ENCODE measurements at places on chromosomes 5 and 9.

- no peak for DNase-seq
These were observed 42.5 kb upstream of the RASGRF2 start for GRCh38 chr5:80917631-80918030.

- DNase-seq = no peak
These were observed 1348.7 kb upstream of the C9orf72 start for GRCh38 chr9:28921857-28922500.

DNA sequence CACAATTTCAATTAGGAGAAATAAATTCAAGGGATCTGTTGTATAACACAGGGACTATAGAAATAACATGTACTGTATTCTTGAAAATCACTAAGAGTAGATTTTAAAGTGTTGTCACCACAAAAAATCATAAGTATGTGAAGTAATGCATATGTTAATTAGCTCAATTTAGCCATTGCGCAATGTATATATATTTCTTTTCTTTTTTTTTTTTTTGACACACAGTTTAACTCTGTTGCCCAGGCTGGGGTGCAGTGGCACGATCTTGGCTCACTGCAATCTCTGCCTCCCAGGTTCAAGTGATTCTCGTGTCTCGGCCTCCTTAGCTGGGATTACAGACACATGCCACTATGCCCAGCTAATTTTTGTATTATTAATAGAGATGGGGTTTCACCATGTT, 70.2 kb downstream of the XRCC4 start:
- DNase-seq = no peak

DNA sequence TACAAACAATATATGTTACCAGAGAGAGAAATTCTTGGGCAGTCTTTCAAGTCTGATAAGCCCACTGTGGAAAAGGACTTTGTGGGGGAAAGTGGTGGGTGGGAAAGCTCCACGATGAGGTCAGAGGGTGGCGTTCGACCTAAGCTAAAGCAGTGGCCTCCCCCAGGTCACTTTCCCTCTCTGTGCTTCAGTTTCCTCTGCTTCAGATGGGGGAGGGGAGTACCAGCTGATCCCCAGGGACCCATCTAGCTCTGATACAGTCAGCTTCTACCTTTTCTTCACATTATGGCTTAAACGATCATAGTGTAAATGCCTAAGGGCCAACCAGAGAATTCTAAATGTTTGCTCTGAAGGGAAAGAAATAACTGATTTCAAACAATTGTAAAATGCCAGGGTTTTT, 36.6 kb upstream of the ARSB start:
- DNase-seq = no peak

DNA sequence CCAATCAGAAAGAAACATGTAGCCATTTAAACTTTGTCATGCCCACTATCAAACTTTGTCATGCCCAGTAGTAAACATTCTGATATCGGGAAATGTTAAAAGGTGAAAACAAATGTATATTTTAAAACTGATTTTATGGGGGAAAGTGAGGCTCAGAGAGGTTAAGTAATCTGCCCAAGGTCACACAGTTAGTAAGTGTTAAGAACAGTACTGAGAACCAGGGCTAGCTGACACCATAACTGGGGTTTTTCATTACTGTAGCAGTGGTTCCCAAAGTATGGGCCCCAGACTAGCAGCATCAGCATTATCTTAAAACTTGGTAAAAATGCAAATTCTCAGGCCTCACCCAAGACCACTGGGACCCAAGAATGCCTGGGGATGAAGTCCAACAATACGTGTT, 9.9 kb upstream of the FRRS1L start:
- no peak for DNase-seq

GRCh38 chr9:133485531-133486260, 6.8 kb upstream of the SLC2A6 start:
- no peak for DNase-seq

DNA sequence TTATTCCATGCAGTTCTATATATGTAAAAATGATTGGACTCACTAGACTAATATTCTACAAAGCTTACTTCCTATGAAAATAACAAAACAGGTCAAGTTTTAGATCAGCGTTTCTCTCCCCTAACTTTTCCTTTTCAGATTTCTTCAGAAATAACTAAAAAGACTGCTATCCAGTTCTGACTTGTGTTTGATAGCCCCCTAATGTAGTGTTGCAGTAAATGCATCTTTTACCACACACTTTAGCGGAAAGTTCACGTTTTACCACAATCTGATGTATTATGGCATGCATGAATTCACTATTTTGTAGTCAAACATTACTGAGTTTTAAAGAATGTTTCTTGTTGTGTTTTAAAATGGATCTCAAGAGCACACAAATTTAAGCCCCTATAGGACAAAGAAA, 292.7 kb downstream of the RAB3C start:
- no peak for DNase-seq

DNA sequence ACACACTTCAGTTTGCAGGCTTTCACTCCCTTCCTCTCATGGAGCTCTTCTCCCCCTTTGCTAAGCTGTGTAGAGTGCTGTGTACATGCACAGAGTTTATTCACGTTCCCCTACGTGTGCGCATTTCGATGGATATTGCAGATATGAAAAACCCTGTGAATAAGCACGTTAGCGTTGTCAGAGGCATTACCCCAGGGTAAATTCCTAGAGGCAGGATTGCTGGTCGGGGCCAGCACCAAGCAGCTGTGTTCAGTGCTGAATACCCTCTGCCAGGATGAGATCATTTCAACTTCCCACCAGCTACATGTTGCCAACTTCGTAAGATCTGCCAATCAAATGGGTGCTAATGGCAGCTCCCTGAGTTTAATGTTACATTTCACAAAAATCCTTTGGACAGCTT, 172.3 kb upstream of the PPP1R26 start:
- no peak for DNase-seq

DNA sequence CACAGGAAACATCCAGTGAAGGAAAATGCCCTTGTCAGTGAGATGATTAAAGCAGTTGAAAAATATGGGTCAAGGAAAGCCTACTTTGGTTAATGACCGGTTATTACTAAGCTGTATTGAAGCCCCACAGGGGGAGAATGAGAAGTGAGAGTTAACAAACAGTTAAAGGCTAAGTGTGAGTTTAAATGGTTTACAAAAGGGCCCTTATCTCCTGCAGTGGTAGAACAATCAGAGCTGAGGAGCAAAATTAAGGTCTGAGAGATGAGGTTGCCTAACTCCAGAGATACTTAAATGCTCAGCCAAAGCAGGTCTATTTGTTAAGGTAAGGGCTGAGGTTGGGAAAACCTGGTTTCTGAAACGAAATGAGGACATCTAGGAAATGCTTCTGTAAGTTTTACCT, 75.1 kb upstream of the FER start:
- DNase-seq = no peak

GRCh38 chr9:81477669-81478068, 211.7 kb downstream of the TLE1 start:
- no peak for DNase-seq

DNA sequence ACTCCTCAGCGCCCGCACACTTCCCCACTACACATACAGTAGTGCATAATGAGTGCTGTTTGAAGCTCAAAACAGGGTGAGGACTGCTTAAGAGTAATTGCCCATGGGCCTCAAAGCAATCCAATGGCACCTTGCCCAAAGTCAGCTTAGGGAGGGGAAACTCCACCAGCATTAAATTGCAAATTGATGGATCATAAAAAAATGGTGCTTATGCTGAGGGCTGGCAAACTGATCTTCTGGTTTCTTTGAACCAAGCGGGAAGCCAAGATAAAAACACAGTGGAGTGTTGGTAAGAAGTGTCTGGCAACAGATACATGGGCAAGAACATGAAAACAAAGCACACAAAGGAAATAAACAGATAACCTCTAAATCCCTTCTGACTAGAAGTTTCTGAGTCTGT, 28.0 kb downstream of the TLE1 start:
- DNase-seq = no peak

DNA sequence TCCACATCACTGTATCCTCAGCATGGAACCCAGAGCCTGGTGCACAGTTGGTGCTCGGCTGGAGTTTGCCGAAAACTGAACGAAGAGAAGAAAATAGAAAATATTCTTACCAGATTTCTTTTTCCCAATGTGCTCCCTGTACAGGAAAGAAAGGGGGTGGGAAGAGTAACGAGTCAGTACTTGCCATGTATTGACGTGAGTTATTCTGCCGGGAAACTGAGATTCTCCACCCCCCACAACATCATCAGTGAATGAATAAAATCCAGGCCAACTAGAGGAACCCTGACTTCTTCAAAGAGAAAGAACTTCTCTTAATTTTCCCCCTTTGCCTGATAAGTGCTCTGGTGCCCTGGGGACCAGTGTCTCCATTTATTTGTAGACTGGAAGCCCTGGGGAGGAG, 80.6 kb downstream of the SH3PXD2B start:
- no peak for DNase-seq

DNA sequence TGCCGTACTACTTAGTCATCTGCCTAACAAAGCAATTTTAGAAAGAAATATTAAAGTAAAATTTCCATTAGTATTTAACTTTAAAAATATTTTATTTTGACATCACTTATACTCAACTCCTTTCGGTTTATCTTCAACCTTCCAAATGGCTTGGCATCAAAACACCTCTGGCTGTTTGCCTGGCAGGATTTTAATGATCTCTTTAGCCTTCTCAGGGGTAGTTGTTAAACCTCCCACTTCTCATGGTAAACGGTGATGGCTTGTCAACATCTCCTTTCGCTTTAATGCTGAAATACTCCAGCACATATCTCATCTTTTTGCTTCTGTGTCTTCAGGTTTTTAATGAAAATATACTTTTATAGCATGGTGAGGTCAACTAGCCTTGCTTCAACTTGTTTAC, 747.1 kb downstream of the CETN3 start:
- DNase-seq = no peak

DNA sequence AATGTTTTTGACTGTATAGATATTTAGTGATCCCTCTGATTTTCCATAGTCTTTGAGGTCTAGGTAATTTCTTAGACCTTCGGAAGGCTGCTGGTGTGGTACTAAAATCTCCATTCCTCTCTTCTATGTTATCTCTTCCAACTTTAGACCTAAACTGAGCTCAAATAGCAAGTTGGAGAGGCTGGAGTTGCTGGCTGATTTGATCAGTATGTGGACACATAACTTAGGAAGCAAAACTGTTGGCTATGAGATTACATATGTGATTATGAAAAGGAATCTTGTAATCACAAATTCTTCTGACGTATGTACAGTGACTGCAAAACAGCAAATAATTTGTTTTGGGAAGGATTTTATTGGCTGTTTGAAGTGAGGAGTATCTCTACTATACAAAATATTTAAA, 2.1 kb upstream of the SMAD5 start:
- DNase-seq = no peak

DNA sequence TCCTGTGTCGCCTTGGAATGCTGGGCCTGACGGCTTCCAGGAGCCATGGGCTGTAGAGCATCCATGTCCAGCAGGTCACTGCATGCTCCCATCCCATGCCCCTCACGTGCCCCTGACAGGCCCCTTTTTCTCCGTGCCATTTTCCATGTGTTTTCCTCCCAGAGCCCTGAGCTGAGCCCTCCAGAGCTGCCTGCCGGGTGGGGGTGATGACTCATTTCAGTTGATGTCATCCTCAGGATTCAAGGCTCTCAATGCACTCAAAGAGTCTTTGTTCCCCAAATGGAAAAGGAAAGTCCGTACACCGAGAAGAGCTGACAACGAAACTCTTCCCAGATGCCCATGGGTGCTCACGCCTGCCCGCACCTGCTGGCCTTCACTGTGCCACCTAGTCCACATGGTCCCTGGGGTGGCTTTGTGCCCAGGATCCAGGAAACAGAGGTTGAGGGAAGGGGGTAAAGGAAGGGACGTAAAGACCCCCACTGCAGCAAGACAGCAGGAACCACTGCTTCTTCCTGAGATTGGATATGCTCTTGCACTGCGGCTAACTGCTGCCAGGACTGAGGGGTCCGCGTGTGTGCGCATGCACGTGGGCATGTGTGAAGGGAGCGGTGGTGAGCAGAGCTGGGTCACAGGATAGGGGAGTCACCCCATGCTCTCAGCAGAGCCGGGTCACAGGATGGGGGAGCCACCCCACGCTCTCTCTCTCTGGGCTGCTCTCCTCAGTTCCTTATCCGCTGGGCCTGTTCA, 27.6 kb downstream of the COL15A1 start:
- no peak for DNase-seq

GRCh38 chr9:117187498-117187897, 227.4 kb downstream of the ASTN2 start:
- no peak for DNase-seq

GRCh38 chr5:13187186-13187585, 757.3 kb downstream of the DNAH5 start:
- no peak for DNase-seq

- no peak for DNase-seq
These were observed 57.4 kb upstream of the ANGPTL2 start for GRCh38 chr9:127179633-127180441.

DNA sequence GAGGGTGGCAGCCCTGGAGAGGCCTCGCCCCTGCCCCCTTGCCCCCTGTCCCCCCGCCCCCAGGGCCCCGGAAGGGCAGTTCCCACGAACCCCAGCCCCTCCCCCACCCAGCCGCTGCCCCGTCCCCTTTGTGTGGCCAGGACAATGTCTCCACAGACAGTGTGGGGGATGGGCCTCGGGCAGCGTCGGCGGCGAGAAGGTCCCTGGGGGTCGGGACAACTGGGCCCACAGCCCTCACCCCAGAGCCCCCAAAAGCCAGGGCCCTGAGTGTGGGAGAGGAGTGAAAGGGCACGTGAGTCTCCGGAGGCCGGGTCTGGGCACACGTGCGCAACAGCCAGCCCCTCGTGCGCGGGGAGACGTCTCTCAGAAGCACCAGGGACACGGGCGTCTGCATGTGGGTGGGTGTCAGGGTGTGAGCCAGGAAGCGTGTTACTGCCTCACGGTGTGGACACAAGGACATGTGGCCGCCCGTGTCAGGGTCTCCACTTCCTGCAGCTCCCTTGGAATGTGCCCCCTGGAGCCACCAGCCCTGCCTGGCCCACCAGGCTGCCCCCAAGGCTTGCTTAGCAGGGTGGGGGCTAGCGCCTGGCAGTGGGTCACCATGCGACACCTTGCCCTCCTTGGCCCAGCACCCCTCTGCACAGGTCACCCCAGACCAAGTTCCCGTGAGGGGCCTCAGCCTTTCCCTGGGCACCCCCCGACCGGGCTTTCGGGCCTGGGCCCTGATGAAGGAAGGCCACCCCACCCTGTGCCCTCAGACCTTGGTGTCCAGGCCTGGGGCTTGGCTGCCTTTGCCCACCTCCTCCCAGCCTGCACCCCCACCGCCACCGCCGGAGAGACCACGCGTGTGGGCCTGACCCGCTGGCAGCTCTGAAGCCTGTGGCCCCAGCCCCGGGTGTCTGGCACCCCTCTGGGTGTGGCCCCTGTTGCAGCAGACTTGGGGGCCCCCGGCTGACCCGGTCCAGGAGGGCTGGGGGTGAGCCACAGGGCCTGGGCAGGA, 12.8 kb upstream of the NRARP start:
- DNase-seq = no peak

DNA sequence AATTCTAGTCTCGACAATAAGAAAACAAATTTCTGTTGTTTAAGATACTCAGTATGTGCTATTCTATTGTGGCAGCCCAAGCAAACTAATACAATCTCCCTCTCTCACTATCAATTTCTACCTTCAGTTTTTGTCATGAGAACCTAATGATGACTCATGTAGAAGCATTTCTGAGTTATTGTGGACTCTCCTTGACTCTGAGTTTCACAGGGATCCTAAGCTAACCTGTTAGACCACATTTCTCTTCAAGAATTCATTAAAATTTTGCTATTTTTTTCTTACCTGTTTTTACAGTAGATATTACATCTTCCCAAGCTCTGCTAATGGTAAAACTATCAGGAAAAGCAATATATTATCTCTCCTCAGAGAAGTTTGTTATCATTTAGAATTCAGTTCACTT, 599.1 kb upstream of the TYRP1 start:
- DNase-seq = no peak

All from T-helper 22 cell (primary cell).